ENCODE measurements at places on chromosomes 1 and 21. TPM values are rescaled to one million over a fixed set of nuclear protein-coding genes. Genes with fewer than 3 reads are reported as not detected.

GRCh38 chr1:47219590-47220220 lies 12.3 kb downstream of the TAL1 start:
- DNase-seq: no peak

DNA sequence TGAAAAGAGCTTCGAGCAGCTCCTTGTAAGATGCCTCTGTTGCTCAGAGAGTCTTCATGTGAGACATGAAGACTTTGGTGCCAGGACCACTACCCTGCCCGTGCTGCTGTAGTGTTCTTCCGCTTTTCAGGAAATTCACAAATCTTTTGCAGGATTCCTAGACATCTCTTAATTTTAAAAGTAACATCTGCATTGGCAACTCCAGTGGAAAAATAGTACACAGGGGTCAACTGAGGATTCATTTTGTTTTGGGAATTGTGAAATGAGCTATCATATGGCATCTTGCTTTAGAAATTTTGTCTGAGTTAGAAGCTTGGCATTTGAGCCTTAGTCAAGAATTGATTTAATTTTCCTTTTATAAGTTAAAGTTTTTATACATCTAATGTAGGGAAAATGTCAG lies 7.2 kb downstream of the PRDM2 start:
- DNase-seq: peak; percentile 17

DNA sequence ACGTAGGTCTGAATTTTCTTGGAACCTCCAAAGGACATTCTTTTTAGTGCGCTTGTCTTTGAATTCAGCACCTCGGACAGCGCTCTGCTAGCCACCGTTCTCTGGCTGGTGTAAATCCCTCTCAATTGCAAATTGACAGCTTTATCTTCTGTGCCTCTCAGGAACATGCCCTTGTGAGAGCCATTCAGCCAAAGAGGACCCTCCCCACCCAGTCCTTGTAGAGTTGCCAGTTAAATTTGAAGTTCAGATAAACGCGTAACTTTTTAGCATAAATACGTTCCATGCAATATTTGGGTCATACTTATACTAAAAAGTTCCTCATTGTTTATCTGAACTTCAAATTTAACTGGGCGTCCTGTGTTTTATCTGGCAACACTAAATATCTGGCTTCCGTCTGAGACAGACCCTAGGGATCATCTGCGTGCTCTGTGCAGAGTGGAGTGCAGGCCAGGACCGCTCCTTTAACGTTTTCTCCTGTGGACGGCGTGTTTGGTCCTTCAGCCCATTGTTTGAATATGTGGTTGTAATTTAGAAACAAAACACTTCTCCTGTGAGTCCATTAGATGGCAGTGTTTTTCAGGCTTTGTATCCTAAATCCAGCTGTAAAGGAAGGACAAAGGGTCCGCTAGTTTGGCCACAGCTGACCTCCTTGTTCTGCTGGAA lies 7.0 kb downstream of the KCNAB2 start:
- peak; percentile 68 for DNase-seq

ABL2 gene
- total RNA-seq: 110 TPM

GRCh38 chr1:10114746-10115145 lies 82.0 kb downstream of the UBE4B start:
- no peak for DNase-seq

LEFTY1 gene
- total RNA-seq: not detected

- no peak for DNase-seq
Measured at GRCh38 chr1:159826441-159827101, at the start of gene SLAMF8. Gene SLAMF8, plus strand, starts transcription at chr1:159826873. Its CDS starts 26 bp downstream, at chr1:159826899.

IL20 gene
- not detected for total RNA-seq

PRDM16 gene
- total RNA-seq: not detected

SMPDL3B gene
- total RNA-seq: not detected

DNA sequence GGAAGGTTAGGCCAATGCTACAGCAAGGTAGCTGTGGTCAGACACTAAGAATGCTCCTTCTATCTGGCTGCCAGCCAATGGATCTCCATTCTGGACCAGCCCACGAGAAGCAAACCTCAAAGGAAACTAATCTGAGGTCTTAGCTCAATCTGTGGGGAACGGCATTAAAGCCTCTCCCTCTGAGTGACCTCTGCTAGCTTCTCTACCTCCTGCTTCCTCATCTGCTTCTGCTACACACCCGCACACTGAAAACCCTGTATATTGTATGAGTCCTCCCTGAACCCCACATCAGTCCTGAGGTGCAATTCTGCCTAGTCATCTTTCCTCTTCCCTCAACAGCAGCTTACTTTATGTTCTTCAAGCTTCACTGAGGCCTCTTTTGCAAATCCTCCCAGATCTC lies 6.9 kb upstream of the GALE start:
- DNase-seq: no peak

MCOLN3 gene
- total RNA-seq: not detected

GRCh38 chr1:160117709-160118183 lies 2.2 kb downstream of the ATP1A2 start:
- DNase-seq: peak; percentile 31

DNA sequence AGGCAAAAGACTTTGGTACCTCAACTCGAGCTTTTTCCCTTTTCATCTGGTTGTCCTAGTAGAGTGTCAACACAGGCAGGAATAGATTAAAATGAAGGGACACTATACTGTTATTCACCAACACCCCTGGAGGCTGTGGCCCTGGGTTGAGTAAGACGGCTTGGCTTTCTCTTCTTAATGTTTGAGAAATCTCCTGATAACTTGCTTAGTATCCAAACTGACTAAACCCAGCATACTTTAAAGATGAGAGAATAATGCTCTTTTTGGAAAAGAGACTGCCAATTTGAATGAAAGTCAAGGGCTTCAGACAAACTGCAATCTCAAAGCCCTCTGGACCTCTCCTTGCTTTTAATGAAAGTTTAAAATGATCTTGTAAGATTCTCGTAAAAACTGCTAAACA lies 2.6 kb upstream of the SLC30A1 start:
- DNase-seq: peak; percentile 78

HORMAD1 gene
- not detected for total RNA-seq

- DNase-seq: no peak
Measured at GRCh38 chr1:41501581-41501980, 17.1 kb upstream of the EDN2 start.

GRCh38 chr21:42614811-42615351 lies 38.5 kb upstream of the PDE9A start:
- no peak for DNase-seq

THEMIS2 gene
- 4.5 TPM for total RNA-seq

DNA sequence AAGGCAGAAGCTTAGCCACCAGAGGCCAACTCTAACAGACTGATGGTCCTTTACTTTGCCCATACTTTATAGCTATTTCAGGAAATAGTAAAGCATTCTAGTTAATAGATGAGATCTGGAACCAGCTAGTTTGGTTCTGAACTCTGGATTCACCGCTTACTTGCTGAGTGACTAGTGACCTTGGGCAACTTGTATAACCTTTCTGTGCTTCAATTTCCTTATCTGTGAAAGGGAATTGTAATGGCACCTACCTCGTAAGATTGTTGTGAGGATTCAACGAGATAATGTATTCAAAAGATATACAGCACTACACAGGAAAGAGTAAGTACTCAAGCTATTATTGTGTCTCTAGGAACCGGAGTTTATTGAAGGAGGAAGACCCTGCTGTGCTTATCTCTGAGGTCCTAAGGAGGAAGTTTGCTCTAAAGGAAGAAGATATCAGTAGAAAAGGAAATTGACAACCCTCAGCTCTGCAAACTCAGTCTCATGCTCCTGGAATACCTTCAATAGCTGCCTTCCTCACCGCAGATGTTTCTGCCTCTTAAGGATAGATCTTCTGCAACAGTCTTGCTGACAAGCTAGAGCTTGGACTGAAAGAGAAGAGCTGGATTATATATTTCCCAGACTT lies 11.9 kb downstream of the MTFR1L start:
- no peak for DNase-seq

DNA sequence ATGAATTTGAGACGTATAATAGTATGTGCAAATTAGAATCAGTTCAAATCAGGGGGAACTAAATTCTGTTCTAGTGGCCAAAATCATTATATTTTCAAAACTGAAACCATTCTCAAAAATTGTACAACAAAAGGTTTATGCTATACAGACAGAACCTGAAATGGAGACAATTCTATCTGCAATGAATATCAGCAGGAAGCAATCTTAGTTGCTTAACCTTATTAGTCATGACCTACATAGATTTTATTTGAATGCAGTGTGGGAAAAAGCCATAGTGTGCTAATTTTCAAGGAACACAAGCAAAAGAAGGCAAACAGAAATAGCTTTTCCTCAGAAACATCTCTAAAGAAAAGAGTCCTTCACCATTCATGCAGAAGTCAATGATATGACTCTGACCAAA lies 6.5 kb downstream of the AK5 start:
- peak; percentile 48 for DNase-seq

GRCh38 chr1:152415454-152416227 lies 1.6 kb upstream of the CRNN start:
- no peak for DNase-seq

GRCh38 chr1:12012560-12013316 lies 6.6 kb upstream of the MIIP start:
- DNase-seq: no peak

TDRD10 gene
- not detected for total RNA-seq

DNA sequence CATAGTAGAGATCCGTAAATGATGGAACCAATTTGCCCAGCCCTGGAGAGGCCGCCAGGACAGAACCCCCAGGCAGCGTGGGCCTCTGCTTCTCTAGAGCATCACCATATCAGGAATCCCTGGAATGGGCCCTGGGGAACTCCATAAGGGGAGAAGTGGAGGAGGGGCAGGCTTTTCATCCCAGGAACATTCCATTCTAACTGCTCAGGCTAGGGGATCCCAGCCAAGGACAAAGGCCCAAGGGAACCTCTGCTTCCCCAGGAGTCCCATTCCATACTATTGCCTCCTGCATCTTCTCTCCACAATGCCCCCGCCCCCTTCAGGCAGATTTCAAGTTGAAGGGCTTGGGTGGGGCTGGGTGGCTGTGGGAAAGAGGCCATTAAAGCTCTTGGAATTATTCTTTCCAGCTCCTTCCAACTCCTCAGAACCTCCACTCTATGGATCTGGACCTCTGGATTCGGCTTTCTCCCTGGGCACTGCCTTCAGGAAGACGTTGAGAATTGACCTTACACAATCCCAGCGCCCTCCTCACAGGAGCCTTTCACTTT lies 6.0 kb downstream of the TRNP1 start:
- DNase-seq: peak; percentile 98

GRCh38 chr1:111227851-111228747 lies 586 bp downstream of the CHI3L2 start:
- DNase-seq: peak; percentile 93

DNA sequence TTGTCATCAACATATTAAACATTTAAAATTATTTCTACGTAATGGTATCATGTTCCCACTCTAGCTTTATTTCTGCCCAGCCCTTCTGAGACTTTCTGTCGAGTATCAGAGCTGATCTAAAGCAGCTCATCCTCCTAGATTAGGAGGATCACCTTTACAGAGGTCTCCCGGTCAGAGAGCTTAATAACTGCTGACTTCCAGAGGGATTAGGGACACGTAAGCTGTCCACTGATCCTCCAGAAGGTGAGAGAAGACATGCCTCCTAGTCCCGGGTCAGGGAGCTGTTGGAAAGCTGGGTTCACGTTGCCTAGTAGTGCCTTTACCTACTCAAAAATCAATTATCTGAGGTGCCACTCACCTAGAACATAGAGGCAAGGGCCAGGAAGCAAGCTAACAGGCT lies 31.2 kb upstream of the NADK start:
- no peak for DNase-seq

DNA sequence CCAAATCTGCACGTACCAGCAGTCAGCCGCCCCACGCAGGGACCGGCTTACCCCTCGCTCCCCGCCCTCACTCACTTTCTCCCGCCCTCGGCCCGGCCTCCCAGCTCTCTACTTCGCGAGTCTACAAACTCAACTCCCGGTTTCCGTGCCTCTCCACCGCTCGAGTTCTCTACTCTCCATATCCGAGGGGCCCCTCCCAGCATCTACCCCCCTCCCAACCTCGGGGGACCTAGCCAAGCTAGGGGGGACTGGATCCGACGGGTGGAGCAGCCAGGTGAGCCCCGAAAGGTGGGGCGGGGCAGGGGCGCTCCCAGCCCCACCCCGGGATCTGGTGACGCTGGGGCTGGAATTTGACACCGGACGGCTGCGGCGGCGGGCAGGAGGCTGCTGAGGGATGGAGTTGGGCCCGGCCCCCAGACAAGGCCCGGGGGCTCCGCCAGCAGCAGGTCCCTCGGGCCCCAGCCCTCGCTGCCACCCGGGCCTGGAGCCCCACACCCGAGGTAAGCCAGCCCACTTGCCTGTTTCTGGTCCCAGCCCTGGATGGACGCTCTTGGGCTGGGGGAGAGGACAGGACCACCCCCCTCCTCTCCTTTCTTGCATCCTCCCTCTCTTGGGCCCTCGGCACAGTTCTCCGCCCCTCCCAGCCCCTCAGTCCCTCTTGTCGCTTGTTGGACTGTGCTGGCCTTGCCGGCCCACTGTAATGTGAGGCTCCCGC lies at the start of gene ARTN:
Gene ARTN, plus strand, starts transcription at position 416 of the 715 bp plus-strand sequence. CDS start 1,856 bp downstream, outside the sequence.
- no peak for DNase-seq

TNFRSF4 gene
- not detected for total RNA-seq

HNRNPCL4 gene
- not detected for total RNA-seq

DNA sequence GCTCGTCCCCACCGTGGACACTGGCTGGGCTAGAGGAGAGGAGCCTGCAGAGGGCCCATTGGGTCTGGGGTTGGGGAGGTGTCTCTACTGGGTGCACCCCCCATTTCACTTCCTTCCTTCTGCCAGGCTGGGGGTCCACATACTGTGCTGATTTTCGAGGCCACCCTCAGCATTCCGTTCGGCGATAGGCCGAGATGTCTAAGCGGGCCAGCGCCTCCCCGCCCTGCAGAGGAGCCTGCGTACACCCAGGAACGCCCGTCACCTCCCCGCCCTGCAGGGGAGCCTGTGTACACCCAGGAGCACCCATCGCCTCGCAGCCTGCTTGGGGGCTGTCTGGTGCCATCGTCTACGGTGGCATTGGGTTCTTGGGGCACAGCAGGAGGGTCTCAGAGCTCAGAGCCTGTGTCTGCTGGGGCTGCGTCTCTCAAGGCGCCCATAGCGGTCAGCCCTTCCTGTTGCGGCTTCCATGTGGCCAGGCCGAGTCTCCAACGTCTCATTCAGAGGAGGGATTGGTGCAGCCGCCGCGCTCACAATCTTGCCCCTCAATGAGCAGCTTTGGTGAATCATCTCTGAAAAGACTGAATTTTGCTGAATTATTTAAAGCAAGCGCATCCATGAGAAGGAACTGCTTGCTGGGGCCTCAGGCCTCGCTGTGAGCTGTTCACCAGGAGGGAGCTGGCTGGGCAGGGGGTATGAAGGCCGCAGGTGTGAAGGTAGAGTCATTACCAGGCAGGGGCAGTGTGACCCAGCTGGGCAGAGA lies 30.7 kb upstream of the AGPAT3 start:
- no peak for DNase-seq

SPRR2B gene
- total RNA-seq: not detected

RNU1-2 gene
- under 0.01 TPM for total RNA-seq

SH2D1B gene
- total RNA-seq: 0.18 TPM
